ENCODE measurements at places on chromosomes 5 and 9. TPM values are rescaled to one million over a fixed set of nuclear protein-coding genes. Genes with fewer than 3 reads are reported as not detected.

GRCh38 chr5:17214893-17215292, 2.5 kb upstream of the BASP1 start:
- DNase-seq, result no peak

GRCh38 chr5:66362687-66363086, 218.6 kb downstream of the SREK1 start:
- DNase-seq, result no peak

DNA sequence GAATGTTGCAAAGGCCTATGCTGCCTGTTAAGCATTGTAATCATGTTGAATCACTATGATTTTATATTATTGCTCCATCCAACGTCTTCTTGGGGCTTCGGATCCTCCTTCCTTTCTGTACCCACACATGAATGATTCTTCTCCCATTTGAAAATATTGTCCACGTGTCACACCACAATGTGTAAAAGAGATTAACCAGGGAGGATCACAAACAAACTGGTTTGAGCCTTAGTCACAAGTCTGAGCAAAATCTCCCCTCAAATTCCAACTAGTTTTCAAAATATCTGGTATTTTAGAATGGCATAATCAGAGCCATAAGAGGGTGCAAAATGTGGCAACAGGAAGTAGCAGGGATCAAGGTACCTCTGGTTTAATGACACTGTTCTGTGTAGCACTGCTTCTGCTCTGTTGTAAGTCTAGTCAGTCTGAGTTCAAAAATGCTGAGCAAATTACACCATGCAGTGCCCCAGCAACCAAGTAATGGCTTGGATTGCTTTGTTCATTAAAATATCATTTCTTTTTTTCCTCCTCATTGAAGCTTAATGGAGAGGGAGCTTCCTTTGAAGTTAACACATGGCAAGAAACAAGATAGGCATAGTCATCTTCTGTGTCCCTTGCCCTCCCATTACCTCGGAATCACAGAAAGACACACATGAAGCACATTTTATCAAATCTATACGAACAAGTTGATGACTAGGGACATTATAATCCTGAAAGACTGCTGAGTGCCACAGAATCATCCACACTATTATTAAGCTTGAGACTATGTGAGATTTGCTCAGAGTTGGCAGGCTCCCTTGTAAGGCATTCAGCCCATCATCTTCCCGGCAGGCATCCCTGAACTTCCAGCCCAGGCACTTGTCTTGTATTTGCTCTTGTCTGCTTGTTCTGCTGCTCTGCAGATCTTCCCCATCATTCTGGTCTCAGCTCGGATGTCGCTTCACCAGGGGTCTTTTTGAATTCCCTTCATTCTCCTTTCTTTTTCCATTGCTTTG, 102.0 kb upstream of the PRLR start:
- no peak for DNase-seq

DNA sequence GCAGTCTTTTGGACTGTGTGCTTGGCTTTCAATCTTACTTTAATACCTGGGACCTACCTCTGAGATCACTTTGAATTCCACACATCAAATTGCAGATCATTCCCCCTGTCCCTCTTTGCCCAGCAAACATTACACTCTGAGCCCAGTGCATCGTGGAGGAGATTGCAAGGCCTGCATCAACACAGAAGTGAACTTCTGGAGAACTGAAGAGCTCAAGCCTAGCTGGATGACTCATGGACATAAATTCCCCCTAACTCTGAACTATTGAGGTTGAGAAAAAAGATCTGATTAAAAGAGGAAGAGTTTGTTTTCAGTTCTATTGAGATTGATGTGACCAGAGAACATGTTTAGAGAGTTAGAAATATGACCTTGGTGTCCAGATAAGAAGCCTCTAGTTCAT, 316.0 kb upstream of the DMAC1 start:
- DNase-seq, result no peak

DNA sequence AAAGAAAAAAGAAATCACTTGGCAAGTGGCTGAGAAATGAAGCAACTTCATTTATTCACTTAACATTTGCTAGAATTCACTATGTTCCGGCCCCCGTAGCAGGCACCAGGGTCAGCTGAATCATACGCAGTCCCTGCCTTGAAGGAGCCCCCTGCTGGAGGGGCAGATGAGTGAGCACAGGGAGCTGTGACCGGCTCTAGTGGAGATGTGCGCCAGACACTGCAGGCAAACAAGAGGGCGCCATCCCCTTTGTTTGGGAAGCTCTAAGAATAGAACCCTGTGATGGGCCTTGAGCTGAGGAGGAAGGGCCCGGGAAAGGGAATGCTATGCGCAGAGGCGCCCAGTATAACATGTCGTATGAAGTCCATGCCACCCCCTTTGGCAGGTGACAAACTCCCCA, 20.2 kb upstream of the RPL26L1 start:
- DNase-seq, result no peak

GRCh38 chr9:91914404-91914803, 35.6 kb downstream of the ROR2 start:
- DNase-seq, result no peak

GRCh38 chr5:14767053-14767452, 102.5 kb downstream of the OTULIN start:
- no peak for DNase-seq

DNA sequence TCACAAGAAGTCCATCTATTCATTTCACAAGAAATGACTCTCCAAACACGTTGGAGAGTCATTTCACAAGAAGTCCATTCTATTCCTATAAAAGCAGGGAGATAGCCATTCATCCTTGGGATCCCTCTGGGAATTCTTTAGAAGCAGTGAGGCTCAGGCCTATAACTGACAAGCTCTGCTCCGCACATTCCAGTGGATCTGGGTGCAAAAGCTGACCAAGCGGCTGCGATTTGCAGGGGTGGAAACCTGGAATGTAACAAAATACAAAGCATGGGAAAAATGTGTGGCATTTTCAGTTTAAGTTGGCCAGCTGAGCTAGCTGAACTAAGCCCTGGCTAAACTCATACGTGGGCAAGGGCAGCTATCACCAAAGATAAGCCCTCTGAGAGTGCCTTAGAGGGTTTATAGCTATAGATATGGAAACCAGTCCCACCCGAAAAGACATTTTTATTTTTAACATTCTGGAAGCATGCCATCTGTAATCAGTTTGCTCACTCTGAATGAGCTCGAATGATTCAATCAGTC, 8.7 kb downstream of the TAS2R1 start:
- no peak for DNase-seq

DNA sequence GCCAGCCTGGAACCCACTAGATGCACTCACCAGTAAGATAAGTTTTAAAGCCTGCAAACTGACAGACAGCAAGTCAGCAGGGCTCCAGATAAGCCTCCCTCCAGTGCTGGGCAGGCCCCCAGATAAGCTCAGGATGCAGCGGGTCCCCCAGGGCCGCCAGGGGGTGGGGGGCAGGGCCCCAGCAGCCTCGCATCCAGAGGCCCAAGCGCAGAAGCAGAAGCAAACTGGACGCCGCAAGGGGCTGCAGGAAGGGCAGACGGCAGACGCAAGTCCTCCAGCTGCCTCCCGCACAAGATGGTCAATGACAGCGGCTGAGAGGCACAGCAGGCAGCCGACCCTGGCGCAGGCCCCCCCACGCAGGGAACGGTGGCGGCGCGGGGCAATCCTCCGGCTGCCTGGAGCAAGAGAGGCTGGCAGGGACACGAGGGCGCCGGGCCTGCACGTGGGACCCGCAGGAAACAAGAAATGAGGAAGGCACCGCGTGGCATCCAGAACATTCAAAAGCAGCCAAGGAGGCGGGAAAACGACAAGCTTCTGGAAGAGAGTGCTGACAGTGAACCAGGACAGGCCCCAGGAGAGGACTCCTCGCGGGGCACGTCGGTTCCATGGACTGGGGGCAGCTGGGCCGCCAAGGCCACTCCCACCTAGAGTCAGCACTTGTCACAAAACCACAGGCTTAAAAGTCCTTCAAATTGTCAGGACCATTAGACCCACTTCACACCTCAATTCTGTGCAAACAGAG, 49.8 kb downstream of the ROR2 start:
- DNase-seq, result no peak

DNA sequence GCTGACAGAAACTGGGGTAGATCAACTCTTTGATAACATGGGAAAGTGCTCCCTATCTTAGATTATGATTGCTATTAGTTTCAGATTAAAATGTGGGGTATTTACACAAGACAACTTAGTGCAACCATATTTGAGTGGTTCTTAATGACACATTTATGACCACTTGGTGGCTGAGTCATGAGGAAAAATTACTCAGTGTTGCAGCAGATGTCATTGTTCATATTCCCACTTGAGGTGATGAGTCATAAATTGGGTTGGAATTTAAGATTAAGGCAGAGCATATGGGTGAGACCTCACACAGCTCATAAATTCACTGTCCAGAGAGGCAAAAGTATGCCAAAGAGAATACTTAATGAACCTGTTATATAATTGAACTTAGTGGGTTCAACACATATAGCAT, 408.3 kb downstream of the DMRT2 start:
- no peak for DNase-seq

DNA sequence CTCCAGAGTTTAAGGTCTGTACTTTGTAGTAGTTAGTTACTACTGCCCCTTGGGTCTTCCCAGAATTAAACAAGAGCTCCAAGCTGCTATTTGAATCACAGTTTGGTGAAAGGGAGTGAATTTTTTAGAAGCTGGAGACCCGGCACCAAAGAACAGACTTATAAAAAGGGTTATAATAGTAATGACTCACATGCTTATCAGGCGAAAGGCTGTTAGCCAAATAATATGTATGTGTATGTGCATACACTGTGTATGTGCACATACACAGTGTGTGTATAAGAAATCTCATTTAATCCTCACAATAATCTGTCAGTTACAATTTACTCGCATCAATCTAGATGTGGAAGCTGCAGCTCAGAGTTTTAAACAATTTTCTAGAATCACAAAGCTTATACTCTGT, 59.5 kb upstream of the ITGA1 start:
- DNase-seq, result no peak

DNA sequence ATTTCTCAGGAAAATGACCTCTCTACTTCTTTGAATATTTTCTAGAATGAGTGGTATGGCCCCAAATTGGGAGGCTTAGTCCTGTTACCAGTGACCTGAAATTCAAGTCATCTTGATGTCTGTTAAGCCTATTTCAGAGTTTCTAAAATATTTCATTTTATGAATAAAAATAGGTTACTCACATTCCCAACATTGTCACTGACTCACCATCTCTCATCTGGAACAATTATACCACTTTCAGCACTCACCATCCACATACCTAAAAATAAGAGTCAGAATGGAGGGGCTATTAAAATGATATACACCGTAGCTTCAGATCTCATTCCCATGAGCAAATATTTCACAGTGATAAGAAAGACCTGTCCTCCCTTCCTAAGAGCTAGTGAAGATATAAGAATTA, 71.8 kb downstream of the KIAA1958 start:
- no peak for DNase-seq

DNA sequence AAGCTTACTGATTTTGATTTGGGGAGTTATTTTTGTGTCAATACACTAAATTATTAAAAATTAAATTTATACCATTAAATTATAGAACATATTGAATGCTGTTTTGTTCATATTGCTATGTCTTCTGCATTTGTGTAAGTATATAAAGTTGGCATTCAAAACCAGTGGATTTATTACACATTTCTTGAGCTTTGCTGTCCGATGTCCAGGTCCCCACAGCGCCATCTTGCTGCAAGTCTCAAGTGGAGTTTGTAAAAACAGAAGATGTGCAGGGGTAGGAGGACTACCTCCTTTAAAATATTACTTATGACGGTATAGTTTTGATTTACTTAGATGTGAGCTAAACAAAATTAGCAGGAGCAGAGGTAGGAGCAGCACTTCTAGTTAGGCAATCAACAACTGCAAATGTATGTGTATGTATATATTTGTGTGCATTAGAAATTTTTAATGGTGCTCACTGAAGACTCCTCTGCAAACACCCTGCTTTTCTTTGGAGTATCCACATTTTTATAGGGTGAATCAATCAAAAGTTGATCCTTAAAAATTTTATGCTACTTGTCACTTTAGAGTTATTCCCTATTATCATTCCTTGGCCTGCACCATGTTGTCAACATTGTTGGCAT, 37.4 kb downstream of the CPEB4 start:
- no peak for DNase-seq

- no peak for DNase-seq
These were observed 10.2 kb downstream of the PAM start for GRCh38 chr5:102765350-102765749.

DNA sequence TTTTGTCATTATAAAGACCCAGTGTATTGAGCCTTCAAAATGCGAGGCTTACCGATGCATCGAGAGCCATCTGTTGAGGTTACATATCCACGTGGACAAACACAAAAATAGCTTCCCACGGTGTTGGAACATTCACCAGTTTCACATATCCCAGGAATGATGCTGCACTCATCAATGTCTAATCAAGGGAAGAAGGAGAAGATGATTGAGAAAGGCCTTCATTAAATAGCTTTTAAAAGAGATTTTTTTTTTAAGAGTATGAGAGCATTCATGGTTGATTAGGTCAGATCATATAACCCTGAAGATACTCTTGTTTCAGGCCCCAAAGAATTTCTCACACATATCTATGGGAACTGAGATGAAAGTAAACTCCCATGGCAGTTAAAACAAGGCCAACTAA, 129.4 kb downstream of the FBN2 start:
- no peak for DNase-seq

- no peak for DNase-seq
These were observed 70.6 kb downstream of the HMCN2 start for GRCh38 chr9:130336027-130336610.

DNA sequence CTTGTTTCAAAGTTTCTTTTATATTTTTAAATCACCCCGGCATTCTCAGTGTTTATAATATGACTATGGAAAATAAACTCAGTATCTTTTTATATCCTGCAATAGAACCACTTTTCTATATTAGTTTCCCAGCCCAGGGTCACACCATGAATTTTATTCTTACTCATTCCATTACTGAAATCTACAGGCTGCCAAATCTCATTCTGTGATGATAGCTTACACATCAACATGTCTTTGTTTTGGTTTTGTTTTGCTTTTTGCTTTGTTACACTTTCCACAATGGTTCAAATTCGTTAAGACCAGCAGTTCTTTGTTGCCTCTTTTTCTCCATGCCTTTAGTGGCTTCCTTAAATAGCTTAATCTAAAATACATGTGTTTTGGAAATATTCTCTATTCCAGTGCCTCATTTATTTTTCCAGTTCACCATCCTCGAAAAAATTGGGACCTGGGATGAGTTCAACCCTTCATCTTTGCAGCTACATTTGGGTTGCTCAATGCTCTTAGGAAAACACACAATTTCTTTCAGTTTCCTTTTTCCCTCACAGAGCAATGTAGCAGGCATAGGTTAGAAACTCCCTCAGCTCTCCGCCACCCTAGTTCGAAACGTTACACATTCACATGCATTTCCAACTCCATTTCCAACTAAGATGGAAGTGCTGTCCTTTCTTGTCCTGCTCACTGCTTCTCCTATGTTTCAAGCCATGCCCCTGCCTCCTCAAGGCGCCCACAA, 1146.3 kb downstream of the MAT2B start:
- no peak for DNase-seq

TMEM252 gene
- total RNA-seq, result 0.67 TPM

GALNT12 gene
- 25.8 TPM for total RNA-seq

ZNF300 gene
- 15.0 TPM for total RNA-seq

DMRT3 gene
- 0.74 TPM for total RNA-seq

ZNF354C gene
- total RNA-seq, result 7.8 TPM

P4HA2 gene
- total RNA-seq, result 38.5 TPM

PCDHGA1 gene
- 0.74 TPM for total RNA-seq

Data from type B pancreatic cell (in vitro differentiated cells).